ENCODE measurements at places on chromosomes 2 and 18.

DNA sequence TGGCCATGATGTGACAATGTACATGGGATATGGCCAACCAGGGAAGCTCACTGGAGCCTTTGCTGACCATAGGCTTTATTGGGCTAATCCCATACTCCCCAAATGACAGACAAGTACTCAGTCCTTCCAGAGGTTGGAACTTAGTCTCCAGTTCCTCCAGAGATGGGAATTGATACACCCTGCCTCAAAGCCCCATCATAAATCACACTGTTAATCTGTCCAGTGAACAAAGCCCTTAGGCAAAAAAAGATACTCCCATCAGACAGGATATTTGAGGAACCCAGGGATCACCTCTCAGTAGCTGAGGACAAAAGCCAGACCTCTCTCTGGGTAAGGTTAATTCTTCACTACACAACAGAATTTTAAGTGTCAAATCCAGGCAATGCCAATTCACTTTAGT, 247.5 kb upstream of the CDH20 start:
- DNase-seq, result no peak

- DNase-seq, result no peak
Measured at GRCh38 chr2:8121826-8122513, 559.9 kb upstream of the ID2 start.

DNA sequence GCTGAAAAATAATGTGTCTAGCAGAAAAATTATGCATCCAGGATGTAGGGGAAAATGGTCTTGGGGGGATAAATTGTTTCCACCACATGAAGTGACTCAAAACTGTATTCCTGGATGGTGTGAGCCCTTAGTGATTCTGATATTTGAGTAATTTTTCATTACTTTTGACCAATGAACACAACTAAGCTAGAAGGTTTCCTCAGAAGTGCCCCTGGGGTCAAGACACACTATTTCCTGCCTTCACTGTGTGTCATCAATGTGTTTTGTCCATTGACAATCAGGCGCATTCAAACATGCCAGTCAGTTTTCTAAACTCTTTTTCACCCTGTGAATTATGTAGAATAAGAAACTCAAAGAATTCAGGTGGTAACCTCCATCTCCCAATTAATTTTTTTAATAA, 130.5 kb upstream of the REG3G start:
- DNase-seq, result no peak

- DNase-seq, result no peak
Measured at GRCh38 chr18:57446322-57446721, 11.1 kb downstream of the ONECUT2 start.

DNA sequence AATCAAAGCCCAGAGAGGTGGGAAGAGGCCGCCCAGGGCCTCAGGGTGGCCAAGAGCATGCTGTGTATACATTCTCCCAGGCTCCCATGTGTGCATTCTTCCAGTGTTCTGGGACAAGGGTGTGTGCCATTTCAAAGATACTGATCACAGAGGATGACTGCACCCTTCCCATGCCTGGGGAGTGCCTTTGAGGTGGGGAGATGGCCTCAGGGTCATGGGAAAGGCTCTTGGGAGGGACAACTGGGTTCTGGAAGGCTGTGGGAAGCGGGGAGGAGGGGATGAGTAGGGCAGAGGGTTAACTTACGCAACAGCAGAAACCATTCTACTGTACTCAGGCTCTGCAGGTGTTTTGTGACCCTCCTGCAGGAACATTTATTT, 40.9 kb downstream of the KLHL29 start:
- DNase-seq, result peak; percentile 50

DNA sequence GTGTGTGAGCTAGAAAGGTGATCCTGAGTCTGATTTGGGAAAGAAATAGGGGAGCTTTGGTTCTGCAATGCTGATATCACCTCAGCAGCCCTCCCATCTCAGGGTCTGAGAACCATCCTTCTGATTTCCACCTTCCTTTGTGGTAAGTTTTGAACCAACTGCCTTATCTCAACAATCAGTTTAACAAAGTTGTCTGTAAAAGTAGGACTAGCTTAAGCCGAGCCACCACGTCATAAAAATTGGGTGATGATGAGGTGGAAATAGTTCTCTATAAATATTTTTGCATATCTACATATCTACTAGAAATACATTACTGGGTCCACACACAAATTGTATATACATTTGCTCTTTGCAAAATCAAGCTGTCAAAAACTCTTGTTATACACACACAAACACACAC, 1.1 kb downstream of the SULT1C4 start:
- no peak for DNase-seq

DNA sequence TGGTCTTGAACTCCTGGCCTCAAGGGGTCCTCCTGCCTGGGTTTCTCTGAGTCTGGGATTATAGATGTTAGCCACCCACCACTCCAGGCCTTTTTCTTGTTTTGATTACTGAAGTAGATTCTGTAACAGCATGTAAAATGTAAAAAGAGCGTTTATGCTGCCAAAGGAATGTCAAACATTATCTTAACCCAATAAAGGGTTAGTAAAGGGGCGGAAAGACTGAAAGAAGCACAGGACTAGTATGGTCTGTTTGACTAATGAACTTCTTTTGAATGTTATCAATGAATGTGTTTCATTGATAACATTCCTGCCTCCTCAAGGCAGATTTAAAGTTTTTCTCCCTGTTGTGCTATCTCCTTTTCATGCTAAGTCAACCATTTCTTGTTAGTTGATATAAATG, 29.4 kb downstream of the GPD2 start:
- no peak for DNase-seq

DNA sequence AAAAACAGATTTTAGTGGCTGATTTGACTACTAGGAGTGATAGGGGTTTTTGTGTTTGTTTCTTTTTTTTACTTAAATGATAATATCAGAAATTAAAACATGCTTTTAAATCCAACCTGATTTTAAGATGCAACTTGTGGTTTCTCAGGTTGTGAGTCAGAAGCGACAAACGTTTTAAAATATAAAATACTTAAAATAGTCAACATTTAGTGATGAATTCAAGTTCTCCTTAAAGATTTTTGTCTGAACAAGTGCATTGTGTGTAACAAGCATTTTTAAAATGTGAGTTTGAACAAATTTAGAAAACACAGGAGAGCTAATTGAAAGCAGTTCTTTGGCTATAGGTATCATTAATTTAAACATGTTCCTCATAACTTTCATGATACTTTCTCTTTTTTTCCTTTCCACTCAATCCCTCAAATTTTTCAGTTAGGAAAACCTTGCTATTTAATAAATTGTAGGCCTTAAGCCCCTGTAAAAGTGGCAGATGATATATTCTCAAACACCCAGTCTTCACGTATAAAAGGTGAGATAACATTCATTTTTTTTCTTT, 3.6 kb downstream of the TBR1 start:
- no peak for DNase-seq

GRCh38 chr2:211014376-211014775, 458.0 kb downstream of the CPS1 start:
- DNase-seq, result no peak

- no peak for DNase-seq
Measured at GRCh38 chr2:238143239-238143951, 4.9 kb downstream of the KLHL30 start.

- no peak for DNase-seq
Measured at GRCh38 chr2:120576509-120577474, 158.9 kb upstream of the GLI2 start.

- no peak for DNase-seq
Measured at GRCh38 chr2:197810016-197810415, 5.6 kb downstream of the PLCL1 start.

GRCh38 chr2:50865235-50865634, 166.7 kb downstream of the NRXN1 start:
- no peak for DNase-seq

DNA sequence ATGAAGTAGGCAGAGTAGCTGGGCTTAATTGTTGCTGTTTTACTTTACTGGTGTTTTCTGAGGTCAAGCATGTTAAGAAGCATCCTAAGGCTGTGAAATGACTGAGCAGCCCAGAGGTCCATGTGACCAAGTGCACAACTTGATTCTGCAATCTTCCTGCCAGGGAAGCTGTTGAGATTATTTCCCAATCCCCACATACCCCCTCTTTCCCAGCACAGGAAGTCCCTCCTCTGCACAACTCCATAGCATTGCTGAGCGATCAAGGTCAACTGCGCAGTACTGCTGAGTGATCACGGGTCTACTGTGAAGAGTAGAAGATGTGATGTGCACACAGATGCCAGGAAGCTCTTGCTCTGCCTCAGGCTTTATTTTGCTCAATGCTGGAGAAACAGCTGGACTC, 105.8 kb downstream of the GALNT14 start:
- no peak for DNase-seq

GRCh38 chr2:208807756-208808155, 401.2 kb downstream of the PTH2R start:
- DNase-seq, result no peak

GRCh38 chr2:4995466-4995865, 696.7 kb upstream of the SOX11 start:
- no peak for DNase-seq

DNA sequence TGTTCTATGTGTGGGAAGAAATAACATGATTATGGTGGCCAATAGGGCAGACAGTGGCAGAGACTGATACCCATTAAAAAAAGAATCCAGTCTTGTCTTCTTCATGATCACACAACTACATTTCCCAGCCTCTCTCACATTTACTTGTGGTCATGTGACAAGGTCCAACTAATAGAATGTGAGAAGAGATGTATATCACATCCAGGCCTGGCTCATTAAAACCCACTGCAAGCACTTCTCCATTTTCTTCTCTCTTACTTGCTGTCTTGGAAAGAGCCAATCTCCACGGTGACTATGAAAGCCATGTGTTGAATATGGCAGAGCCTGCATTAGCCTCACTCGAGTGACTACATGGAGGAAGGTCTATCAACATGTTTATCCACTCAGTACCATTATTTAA, 306.2 kb upstream of the ZEB2 start:
- DNase-seq, result no peak

DNA sequence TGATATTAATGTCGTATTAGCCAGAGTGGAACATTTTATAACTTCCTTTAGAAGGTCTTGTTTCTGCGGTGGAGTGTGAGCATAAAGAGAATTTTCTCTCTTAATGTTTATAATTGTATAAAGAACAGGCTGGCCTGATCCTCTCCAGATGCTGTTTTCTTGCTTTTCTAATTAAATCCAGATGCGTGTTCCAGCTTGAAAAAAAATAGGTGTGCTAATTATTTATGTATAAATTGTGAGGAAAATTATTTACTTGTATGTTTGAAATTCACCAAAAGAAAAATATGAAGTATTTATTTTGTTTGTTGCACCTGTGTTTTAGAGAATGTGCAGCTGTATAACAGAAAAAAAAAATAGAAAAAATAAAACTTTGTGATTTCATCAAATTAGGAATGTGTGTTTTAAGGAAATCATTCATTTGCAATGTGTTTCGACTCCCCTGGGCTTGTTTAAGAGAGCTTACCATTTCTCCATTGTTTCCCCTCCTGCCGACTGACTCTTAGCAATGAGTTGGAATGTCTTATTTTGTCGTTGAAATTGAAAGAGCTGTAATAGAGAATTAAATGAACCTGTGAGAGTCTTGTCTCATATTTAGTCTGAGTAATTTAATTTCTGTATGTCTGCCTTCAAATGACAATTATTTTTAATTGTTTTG, 220.1 kb upstream of the NXPH2 start:
- DNase-seq, result no peak

DNA sequence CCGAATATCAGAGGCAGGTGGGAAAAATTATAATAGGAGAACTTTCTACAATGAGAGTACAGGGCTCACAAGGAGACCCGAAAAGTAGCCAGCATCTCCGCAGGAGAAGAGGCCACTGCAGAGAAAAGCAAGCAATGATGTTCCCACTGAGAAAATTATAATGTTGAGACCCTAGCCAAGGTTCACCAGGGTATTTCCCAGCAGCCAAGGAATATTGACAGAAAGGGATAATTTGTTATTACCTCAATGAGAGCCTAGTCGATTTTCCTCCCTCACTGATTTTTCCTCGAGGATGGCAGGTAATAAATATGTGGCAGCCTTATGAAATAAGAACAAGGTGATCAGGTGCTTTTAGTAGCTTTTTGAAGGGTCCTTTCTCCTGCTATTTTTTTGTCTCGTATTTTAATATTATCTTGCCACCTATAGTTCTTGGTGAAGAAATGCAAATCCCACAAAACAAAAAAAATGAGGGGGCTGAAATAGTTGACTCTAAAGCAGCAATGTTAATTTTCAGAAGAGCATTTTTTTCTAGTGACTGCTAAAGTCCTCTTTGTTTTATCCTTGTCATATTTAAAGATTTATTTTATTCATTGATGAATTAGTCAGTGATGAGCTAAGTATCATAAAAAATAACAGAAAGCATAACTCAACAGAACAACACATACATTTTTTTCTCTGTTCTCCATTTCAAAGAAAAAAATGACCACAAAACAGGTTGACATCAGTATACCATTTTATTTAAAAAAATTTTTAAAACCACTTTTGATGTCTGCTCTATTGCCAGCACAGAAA, 215.4 kb downstream of the KCNE4 start:
- DNase-seq, result no peak

GRCh38 chr2:101735166-101735533, 37.6 kb downstream of the MAP4K4 start:
- DNase-seq, result no peak

DNA sequence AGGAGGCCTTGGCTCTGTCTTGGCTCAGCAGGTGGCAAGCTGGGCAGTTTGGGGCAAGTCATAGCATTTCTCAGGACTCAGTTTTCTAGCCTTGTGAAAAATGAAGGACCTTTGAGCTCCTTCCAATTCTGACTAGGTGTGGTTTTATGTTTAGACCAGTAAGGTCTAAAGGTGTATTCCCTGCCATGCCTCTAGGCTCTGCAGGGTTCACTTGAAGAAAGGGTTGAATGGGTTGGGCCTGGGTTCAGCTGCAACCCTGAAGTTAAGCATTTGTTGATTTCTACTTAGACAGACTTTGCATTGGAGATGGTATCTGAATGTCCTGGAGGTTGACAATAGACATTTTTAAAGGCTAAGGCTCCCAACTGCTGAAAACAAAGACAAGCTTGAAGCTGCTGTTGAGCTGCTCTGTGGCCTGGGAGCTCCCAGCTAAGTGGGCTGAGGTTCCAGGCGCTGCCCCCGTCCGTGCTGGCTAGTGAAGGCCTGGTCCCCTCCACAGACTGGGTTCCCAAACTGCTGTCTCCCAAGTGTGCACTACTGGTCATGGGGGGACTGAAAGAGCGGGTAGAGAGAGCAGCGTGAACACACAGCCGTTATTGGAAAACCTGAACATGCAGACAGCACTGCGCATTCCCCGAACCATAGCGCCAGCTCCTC, 100.7 kb upstream of the SMAD7 start:
- no peak for DNase-seq

DNA sequence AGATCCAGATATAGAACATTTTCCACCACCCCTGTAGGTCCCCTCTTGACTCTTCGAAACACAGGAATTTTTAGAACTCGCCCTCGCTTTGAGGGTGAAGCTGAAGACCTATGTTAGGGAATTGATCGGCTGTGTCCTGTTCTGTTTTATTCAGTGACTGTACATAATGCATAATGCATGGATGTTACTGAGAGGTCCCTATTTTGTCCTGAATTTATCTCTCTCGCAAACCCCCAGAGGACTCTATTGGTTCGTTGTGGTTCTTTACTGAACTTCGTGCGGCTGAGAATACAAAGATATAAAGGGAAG, 431 bp upstream of the EIF5B start:
- DNase-seq, result no peak
